ENCODE measurements at places on chromosomes 6 and 20. TPM values are rescaled to one million over a fixed set of nuclear protein-coding genes. Genes with fewer than 3 reads are reported as not detected.

DNA sequence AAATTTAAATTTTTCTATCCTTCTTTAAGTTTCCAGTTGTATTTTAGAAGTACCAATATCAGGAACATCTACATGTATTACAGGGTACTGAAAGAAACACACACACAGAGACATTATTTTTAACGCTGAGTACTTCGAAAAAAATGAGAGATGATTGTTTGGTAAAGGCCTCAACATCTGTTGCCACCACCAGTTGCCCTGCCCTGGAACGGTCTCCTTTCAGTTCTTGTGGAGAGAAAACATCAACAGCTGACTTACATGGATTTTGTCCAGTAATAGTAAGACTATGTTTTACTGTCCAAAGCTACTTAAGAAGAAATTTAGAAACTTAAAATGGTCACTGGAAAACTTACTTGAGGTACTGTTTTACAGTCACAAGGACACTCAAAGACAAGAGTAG, 16.7 kb downstream of the HMGCLL1 start:
- no peak for DNase-seq

DNA sequence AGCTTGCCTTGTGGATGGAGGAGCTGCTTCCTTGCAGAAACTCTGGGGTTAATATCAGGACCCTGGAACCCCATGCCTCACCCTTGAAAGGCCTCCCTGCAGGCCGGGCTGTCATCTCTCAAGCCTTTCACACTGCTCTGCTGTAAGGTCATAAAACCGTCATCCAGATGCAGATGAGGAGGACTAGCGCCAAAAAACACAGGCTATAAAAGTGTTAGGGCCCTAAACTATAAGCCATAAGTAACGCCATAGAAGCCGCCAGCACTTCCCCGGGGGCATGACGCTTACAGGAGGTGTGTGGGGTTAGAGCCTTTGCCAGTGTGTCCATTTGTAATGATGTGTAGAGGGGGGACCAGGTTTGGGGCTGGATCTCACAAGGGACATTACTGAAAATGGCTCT, 47.6 kb downstream of the CDH4 start:
- no peak for DNase-seq

DNA sequence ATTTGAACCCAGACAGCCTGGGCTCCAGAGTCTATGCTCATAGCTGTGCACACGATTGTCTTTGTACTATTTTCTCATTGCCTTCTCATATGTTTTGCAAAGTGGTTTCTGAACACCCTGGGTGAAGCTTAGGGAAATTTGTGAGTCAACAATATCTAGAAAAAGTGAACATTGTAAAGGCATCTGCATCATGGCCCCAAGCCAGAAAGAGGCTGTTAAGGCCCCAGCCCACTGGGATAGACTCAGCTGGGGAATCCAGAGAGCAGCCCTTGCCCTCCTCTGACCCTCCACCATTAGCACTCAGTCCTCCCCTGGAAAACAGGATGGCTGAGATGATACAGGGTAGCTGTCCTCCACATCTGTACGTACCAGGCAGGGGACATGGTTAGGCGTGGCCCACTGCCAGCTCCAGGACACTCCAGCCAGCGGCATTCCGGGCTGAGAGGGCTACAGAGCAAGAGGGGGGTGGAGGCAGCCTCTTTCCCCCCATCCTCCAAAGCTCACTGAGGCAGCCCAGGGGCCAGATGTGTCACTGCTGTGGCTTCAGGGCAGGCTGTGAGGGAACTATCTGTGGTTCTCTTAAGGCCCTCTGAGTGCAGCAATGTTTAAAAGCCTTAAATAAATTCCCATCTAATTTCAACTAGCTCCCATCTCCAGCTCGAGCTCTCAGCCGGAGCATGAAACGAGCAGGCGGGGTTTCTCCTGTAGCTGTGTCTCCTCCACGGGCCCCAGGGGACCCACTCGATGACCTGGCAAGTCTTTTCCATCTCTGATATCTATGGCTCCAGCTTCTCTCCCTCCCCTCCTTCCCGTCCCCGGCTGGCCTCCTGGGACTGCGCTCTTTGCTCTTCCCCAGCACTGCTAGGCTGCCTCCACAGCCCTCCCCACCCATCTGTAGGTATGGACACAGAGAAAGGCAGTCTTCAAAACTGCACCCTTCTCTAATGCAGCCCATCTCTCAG, 209.4 kb upstream of the LRFN2 start:
- DNase-seq: no peak

- no peak for DNase-seq
These were observed 123.6 kb downstream of the MEI4 start for GRCh38 chr6:77776441-77776840.

DNA sequence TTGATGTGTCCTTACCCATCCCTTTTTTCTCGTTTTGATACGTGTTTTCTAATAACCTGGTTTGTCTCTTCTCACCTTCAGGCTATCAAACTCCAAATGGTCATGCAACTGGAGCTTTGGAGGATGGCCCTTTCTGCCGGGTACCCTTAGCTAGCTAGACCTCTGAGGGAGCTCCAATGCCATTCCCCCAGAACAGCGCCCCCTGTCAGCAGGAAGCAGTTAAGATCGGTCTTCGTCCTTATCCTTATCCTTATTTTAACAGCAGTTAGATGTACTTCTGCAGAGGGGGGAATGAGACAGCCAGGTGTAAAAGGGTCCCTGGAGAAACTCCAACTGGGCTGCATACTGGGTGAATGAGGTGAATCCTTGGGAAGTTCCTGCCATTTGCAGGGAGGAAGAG, 37.2 kb downstream of the SEL1L2 start:
- no peak for DNase-seq

GRCh38 chr6:2179241-2179640, 66.2 kb downstream of the GMDS start:
- DNase-seq: no peak

- peak; percentile 93 for DNase-seq
These were observed 409 bp upstream of the ATXN1 start for GRCh38 chr6:16761471-16762267.

Gene SEC63
- 126 TPM for total RNA-seq

Gene IPCEF1
- 1.5 TPM for total RNA-seq

Gene CYP39A1
- total RNA-seq: 1.1 TPM
